ENCODE measurements at places on chromosomes 12 and 14. TPM values are rescaled to one million over a fixed set of nuclear protein-coding genes. Genes with fewer than 3 reads are reported as not detected.

- H3K4me3 ChIP-seq, result no peak overlapping the region
- no peaks in the 10 kb centered on the region for H3K27me3 ChIP-seq
- H3K36me3 ChIP-seq, result peaks cover 30% of the 10 kb centered on the region
- peaks cover 28% of the 10 kb centered on the region for H3K4me1 ChIP-seq
These were observed 8.3 kb downstream of the TMX1 start for GRCh38 chr14:51248016-51248987.

DNA sequence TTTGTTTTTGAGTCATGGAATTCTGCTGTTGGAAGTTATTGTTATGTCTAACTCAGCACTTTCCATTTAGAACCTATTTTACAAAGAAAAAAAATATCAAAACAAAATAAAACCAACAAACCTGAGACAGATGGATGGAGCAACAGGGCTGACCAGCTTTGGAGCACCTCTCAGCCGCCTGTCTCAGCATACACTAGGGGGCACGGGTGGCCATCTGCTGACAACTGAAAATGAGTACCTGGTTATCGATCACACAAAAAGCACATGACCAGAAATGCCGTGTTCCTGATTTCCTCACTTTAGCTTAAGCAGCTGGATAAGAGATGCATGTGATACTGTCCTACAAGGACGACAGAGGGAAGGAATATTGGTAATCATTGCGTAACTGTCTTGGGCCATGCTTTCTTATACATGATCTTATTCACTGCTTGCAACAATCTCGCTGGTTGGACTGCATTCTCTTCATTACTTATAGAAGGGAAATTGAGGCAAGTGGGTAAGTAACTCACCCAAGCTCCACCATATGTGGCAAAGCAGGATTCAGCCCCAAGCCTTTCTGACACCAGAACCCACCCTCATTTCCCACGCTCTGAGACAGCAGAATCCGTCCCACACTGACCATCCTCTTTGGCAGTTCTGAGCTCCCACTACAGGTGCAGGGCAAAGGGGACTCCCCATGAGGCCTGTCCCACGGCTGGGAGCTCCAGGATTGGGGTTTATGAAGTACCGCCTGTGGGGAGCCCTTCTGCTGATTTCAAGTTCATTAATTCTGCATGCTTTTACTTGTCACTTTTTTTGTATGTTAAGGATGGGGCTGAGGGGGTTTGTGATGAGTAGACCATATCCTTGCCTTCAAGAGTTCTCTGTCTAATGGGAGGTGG lies 43.5 kb downstream of the C14orf132 start:
- H3K4me3 ChIP-seq, result no peak overlapping the region
- no peak overlapping the region for H3K27ac ChIP-seq
- no peaks in the 10 kb centered on the region for H3K36me3 ChIP-seq
- no peak for DNase-seq
- H3K4me1 ChIP-seq, result no peaks in the 10 kb centered on the region
- H3K27me3 ChIP-seq, result no peaks in the 10 kb centered on the region

The BICDL1 gene
- 2.3 TPM for polyA plus RNA-seq

The HCAR1 gene
- not detected for polyA plus RNA-seq

The KIAA0586 gene
- polyA plus RNA-seq, result 24.8 TPM

- H3K4me3 ChIP-seq, result no peak overlapping the region
- H3K36me3 ChIP-seq, result no peaks in the 10 kb centered on the region
- H3K27me3 ChIP-seq, result no peaks in the 10 kb centered on the region
- no peak overlapping the region for H3K27ac ChIP-seq
- DNase-seq, result no peak
- H3K4me1 ChIP-seq, result no peaks in the 10 kb centered on the region
These were observed 39.4 kb downstream of the RTN1 start for GRCh38 chr14:59831121-59831730.

DNA sequence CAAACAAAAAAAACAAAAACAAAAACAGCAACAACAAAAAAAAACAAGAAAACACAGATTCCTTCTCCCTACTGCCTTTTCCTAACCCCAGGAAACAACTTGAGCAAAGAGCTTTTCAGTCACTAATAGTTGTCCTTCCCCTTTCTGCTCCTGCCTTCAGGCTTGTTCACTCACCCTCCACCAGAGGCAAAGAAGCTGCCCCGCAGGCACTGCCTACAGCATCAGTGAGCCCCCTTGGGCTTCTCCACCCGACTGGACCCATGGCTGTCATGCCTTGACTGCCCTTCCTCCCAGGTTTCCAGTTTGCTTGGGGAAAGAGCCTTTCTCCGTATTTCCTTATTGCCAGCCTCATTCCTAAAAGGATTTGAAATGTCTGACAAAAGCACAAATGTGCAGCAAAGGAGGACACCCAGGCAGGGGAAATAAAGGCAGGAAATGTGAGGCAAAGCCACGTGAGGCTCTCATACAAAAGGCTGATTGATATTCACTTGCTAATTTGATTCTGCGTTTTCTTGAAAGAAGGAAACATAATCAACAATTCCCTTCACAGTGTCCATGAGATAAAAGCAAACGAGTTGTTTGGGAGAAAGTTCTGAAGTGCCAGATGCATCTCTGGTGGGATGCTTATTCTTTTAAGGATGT lies 85.7 kb downstream of the GPATCH2L start:
- no peak overlapping the region for H3K27ac ChIP-seq
- H3K4me1 ChIP-seq, result no peaks in the 10 kb centered on the region
- H3K27me3 ChIP-seq, result no peaks in the 10 kb centered on the region
- no peaks in the 10 kb centered on the region for H3K36me3 ChIP-seq
- DNase-seq, result no peak

- H3K27ac ChIP-seq, result no peak overlapping the region
- no peak overlapping the region for H3K4me3 ChIP-seq
- peaks cover 1% of the 10 kb centered on the region for H3K36me3 ChIP-seq
- no peak for DNase-seq
These were observed 9.6 kb downstream of the XRCC3 start for GRCh38 chr14:103705504-103706284.

The CDCA3 gene
- 0.09 TPM for polyA plus RNA-seq

GRCh38 chr14:68687746-68688145 lies 105.1 kb downstream of the ZFP36L1 start:
- no peaks in the 10 kb centered on the region for H3K27me3 ChIP-seq
- H3K4me1 ChIP-seq, result peaks cover 37% of the 10 kb centered on the region
- no peaks in the 10 kb centered on the region for H3K36me3 ChIP-seq

DNA sequence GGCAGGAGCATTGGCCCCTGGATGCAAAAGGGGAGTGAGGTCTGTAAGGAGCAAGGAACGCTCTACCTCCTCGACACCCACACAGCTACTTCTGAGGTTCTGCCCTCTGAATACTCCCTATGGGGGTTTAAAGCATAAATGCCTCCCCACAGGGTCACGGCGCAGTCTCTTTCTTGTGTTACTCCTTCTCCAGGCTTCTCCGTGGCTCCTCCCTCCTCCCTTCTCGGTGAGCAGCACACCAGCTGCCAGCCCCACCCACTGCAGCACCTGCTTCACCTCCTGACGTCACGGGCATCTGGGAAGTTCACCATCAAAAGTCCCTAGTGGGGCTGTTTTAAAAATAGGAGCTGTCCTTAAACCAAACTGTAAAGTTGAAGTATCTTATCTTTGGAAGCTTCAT lies 67.3 kb downstream of the SPTB start:
- H3K27me3 ChIP-seq, result no peaks in the 10 kb centered on the region
- no peaks in the 10 kb centered on the region for H3K36me3 ChIP-seq
- H3K4me3 ChIP-seq, result no peak overlapping the region

DNA sequence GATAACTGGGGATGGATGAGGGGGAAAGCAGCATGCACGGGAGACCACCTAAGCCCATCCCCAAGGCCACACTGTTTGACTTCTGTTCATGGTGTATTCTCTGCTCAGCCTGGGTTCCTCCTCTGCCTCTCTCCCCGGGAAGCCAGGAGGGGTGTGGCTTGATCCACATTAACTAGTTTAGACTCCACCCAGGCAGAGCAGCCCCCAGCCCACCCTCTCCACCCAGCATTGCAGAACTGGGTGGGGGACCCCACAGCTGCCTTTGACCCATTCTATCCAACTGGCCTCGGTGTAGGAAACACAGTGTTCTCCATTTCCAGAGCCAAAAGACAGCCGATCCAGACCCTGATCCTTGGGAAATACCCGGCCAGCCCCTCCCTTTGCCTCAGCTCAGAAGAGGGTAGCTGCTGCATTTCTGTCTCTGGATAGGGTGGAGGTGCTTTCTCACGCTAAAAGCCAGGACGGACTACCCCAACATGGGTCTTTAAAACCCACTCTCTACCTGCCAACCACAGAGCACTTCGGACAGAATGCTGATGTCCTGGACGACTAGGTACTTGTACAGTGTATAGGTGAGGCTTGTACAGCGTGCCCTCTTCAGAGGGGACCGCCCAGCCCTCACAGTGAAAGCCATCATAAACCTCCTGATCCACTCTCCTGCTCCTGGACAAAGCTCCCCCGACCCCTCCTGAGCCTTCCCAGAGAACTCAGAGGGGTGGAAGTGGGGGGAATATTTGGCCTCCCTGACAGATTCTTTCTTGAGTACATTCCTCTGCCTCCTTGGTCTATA lies 9.4 kb downstream of the SPRYD3 start:
- H3K27me3 ChIP-seq, result no peaks in the 10 kb centered on the region
- H3K36me3 ChIP-seq, result peaks cover 55% of the 10 kb centered on the region
- no peak overlapping the region for H3K27ac ChIP-seq
- DNase-seq, result no peak

- no peaks in the 10 kb centered on the region for H3K36me3 ChIP-seq
- H3K4me1 ChIP-seq, result no peaks in the 10 kb centered on the region
- DNase-seq, result no peak
- no peak overlapping the region for H3K4me3 ChIP-seq
- no peaks in the 10 kb centered on the region for H3K27me3 ChIP-seq
These were observed 298.6 kb upstream of the NOVA1 start for GRCh38 chr14:26896447-26896846.

DNA sequence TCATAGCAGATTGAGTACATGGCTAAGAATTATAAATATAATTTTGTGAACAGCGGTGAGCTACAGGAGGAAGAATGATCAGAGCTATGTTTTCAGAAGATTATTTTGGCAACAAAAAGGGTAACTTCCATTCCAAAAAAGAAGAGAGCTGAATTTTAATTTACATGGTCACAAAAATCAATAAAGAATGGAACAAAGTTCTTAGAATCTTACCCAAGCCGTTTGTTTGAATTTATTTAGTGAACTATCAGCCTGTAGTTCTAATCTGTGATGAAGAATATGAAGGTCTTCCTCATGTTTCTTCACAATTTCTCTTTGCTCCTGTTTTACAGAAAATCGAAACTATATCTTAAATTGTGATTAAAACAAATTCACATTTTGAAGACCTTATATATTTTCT lies 54.4 kb upstream of the C12orf50 start:
- DNase-seq, result no peak
- H3K4me3 ChIP-seq, result no peak overlapping the region
- H3K36me3 ChIP-seq, result peaks cover 17% of the 10 kb centered on the region
- H3K27ac ChIP-seq, result no peak overlapping the region
- H3K4me1 ChIP-seq, result no peaks in the 10 kb centered on the region

DNA sequence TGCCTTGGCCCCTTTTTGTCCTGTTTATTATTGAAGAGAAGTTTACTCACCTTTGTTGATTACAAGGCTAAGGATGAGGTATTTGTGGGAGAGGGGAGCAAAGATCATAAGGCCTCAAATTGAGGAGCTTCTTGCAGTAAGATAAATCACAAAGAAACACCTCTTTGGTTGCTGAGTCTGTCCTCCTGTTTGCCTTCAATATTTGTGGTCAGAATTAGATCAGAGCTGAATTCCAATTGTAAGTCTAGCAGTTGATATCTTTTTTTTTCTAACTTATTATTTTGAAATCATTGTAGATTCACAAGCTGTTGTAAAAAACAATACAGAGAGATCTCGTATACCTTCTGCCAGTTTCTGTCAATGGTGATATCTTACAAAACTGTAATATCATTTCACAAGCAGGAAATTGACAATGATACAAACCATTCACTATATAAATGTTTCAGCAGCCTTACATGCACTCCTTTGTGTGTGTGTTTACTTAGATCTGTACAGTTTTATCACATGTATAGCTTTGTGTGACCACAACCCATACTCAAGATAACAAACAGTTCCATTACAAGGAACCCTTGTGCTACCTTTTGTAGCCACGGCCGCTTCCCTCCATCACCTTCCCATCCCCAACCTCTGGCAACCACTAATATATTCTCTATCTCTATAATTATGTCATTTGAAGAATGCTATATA lies 97.4 kb downstream of the KICS2 start:
- H3K4me3 ChIP-seq, result no peak overlapping the region
- H3K27me3 ChIP-seq, result no peaks in the 10 kb centered on the region
- H3K27ac ChIP-seq, result no peak overlapping the region
- no peaks in the 10 kb centered on the region for H3K4me1 ChIP-seq
- H3K36me3 ChIP-seq, result no peaks in the 10 kb centered on the region

- no peak overlapping the region for H3K27ac ChIP-seq
- no peaks in the 10 kb centered on the region for H3K4me1 ChIP-seq
- DNase-seq, result no peak
- H3K27me3 ChIP-seq, result peaks cover 8% of the 10 kb centered on the region
- H3K4me3 ChIP-seq, result no peak overlapping the region
These were observed 11.6 kb upstream of the CSRP2 start for GRCh38 chr12:76890151-76891143.

GRCh38 chr14:55518391-55518790 lies 61.6 kb upstream of the KTN1 start:
- no peaks in the 10 kb centered on the region for H3K27me3 ChIP-seq
- H3K4me3 ChIP-seq, result no peak overlapping the region
- no peak overlapping the region for H3K27ac ChIP-seq
- H3K4me1 ChIP-seq, result no peaks in the 10 kb centered on the region
- DNase-seq, result no peak

DNA sequence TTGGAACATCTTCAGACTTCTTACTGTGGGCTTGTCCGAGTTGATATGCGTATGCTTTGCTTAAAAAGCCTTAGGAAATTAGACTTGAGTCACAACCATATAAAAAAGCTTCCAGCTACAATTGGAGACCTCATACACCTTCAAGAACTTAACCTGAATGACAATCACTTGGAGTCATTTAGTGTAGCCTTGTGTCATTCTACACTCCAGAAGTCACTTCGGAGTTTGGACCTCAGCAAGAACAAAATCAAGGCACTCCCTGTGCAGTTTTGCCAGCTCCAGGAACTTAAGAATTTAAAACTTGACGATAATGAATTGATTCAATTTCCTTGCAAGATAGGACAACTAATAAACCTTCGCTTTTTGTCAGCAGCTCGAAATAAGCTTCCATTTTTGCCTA lies 8.8 kb downstream of the LRR1 start:
- H3K27ac ChIP-seq, result no peak overlapping the region
- H3K36me3 ChIP-seq, result no peaks in the 10 kb centered on the region
- no peaks in the 10 kb centered on the region for H3K4me1 ChIP-seq
- no peak for DNase-seq
- no peaks in the 10 kb centered on the region for H3K27me3 ChIP-seq

DNA sequence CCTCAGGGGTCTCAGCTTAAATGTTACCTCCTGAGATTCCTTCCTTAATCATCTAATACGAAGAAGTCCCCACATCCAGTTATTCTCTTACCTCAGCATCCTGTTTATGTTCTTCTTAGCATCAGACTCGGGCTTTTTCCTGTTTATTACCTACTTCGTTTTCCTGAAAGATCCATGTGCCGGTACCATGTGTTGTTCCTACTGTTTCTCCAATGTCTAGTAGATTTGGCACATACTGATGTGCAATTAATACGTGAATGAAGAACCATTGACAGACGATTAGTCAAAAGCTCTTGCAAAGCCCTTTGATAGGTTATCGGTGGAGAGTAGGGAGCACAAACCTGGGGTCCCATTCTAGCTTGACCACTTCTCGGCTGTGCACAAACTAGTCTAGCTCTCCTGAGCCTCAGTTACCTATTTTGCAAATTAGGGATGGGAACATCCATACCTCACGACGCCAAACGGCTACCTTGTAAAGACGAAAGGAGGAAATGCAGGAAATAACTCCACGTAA lies 735 bp upstream of the MAPKAPK5 start:
- DNase-seq, result no peak
- peaks cover 46% of the 10 kb centered on the region for H3K4me1 ChIP-seq
- no peaks in the 10 kb centered on the region for H3K36me3 ChIP-seq
- H3K4me3 ChIP-seq, result peak overlapping the region; percentile 95
- no peaks in the 10 kb centered on the region for H3K27me3 ChIP-seq

Data from CD4-positive, alpha-beta memory T cell (primary cell).